GM23338 (cell line): ENCODE measurements at places on chromosomes 13 and 19.
A peak's percentile ranks its signal among the peaks of the same experiment; 100 is the strongest.

GRCh38 chr13:40272776-40273139 is 393.7 kb downstream of the FOXO1 start:
- no peak for DNase-seq

GRCh38 chr13:113862191-113862930 is 1.5 kb downstream of the GAS6 start:
- no peak for DNase-seq

GRCh38 chr19:51490676-51491075 is 10.9 kb downstream of the SIGLEC12 start:
- DNase-seq, result peak; percentile 64

- DNase-seq, result no peak
These were observed 42.5 kb downstream of the NFIX start for GRCh38 chr19:13037731-13038130.

DNA sequence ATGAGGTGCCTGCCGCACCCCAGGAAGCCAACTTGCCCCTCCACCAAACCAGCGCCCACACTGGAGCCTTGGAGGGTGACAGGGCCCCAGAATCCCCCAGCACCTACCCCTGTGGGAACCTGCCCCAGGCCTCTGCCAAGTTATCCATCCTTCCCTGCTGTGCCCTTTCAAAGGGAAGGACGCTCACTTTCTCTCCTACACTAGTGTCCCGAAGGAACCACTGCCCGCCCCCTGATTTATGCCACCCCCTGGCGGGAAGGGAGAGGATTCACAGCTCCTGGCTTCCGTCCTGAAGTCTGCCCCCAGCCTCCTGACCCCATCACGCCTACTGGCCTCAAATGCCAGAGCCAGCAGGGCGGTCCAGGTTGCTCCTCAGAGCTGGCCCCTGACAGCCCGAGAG is 1.4 kb downstream of the EVI5L start:
- peak; percentile 84 for DNase-seq

DNA sequence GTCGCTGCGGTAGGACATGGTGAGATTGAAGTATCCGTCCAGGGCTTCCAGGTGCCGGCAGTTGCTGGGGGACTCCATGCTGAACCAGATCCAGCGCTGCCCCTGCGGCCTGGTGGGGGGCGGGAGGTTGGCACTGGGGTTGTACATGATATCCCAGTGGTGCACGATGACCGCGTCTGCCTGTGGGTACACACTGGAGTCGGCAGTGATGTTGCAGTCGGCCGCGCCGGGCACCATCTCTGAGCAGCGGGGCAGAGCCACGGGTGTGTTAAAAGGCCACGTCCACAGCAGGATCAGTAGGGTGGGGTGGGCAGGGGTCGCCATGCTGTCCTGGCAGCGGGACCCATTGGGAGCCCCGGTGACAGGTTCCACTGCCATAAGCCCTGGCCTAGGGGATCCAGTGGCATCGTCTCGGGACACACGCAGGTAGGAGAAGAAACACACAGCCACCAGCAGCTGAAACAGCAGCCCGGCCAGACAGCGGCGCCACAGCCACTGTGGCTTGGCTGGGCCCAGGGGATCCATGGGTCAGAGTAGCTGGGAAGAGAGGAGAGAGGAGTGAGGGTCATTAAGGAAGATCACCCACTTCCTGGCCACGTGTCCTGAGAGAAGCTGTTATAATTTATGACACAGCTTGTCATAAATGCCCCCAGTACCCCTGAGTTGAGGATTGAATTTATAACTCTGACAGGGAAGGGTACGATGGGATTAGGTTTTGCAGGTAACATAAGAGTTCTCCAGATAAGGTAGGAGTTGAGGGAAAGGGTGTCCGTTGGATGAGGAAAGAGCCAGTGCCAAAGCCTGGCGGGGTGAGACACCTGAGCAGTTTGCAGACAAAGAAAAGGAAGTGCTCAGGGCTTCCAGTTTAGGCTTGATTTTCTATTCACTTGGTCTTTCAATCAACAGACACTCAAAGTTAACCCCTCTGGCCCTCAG is 2.9 kb downstream of the FUT5 start:
- no peak for DNase-seq

DNA sequence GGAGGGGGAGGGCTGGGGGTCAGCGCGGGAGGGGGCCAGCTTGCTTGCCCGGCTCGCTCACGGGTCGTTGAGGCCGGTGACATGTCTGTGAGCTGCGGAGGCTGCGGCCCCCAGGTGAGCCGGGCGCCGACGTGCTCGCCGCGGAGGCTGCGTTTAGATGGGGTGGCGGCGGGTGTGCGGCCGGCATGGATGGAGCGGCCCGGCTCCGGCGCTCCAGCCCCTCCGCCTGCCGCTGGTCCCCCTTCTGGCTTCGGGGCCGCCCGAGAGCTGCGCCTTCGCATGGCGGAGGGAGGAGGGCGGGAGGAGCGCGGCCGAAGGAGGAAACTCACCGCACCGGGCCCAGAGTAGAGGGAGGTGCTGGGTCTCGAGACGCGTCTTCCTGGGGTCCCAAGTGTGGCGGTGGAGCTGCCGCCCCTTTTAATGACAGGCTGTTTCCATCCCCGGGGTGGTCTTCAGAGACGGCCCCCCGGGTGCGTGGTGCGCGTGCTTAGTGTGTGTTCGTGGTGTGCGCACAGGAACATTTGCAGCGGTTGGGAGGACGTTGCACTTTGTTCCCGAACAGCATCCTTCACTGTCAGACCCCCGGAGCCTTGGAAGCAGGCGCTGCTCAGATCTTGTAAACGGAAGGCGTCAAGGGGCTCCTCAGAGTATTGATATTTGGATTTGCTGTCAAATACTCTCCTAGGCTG is at the start of gene AKAP11:
TSS of gene AKAP11 (plus strand) at position 38 of the 689 bp plus-strand sequence. CDS start 14,197 bp downstream, outside the sequence.
- peak; percentile 73 for DNase-seq

DNA sequence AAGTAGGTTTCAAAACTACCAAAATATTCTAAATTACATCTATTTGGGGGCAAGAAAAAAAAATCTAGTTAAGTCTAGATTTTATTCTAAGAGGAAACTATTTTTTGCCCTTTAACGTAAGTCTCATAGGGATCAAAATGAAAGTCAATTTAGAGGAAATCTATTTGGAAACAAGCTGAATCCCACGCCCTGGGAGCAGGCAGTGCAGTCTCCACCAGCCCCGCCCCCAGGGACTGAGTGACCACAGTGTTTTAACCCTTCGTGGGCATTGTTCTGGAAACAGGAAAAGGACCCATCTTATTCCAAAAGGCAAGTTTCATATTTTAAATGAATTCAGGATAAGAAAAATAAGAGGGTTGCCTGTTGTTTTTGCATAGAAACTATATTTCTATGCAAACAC is 209.7 kb downstream of the SPRY2 start:
- DNase-seq, result peak; percentile 60

GRCh38 chr13:106651442-106651841 is 83.5 kb upstream of the ARGLU1 start:
- no peak for DNase-seq

GRCh38 chr19:45529420-45529785 is 22.1 kb downstream of the VASP start:
- DNase-seq, result peak; percentile 38

- DNase-seq, result no peak
These were observed 130.7 kb upstream of the PEG3 start for GRCh38 chr19:56971230-56971629.

DNA sequence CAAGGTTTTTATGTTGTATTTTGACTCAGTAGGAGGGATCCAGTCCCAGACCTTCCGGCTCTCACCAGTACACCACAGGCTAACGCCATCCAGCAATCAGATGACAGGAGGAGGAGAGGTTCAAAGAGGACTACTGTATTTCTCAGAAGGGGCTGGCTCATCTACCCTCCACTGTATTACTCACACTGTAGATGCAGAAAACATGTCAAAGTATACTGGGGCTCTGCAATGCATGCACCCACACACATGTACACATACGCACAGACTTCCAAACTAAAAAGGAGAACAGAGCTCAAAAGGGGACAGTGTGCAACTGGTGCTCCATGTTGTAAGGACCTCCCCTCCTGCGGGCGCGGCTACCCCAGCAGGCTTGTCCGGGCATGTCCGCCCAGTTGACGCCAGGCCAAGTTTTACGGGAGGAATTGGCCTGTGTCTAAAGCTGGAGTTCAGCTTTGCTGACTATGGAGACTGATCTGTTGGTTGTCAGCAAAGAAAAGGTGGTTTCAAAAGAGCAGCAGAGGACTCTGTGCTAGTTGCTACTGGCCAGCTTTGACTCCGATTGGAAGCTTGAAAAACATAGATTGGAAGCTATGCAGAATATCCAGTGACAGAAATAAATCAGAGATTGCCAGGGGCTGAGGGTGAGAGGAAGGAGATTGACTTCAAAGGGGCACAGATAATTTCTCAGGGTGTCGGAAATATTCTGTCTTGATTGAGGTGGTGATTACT is 314.2 kb downstream of the DLEU7 start:
- no peak for DNase-seq

GRCh38 chr13:111017755-111018459 is 97.2 kb upstream of the ARHGEF7 start:
- no peak for DNase-seq

DNA sequence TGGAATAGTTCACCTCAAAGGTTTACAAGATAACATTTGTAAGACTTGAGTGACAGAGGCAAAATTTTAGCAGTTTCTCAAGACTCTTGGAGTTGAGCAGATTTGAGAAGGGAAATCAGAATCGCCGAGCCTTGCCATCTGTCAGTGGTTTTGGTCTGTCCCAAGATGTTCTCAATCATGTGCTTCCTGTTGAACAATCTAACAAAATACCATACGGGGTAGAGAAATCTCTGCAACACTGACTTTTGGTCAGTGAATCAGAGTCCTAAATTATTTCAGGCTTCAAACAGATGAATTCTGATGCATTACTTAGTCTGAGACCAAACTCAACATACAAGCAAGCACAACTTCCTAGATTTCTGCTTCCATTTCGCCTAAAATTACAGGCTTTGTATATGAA is 3.8 kb downstream of the KCTD12 start:
- no peak for DNase-seq

- peak; percentile 69 for DNase-seq
These were observed 826 bp upstream of the BSG start for GRCh38 chr19:571566-571974.

DNA sequence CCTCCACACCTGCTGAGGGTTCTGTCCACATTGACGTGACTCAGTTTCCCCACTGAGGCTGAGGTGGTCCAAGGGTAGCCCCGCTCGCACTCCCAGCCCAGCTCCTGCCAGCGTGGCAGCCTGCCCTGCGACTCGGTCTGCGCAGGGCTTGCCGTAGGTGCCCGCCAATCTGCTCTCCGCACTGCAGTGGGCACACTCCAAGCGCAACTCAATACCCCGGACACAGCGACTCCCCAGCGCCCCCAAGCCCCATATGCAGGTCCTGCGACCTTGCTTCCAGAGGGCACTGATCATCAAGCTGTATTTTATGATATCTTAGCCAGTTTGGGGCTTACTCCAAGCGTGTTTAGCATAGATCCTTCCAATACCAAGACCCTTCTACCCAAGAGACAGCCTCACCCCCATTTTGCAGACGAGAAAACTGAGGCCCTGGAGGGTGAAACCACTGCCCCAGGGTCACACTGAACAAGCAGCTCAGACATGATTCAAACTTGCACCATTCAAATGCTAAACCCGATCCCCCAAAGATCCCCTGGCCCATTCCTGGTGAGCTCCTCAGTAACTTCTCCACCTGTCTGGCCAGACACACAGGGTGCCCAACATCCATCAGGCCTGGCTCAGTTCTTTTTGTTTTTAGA is 13.5 kb downstream of the PTPRS start:
- peak; percentile 68 for DNase-seq

GRCh38 chr13:98984118-98984517 is 6.3 kb upstream of the DOCK9 start:
- no peak for DNase-seq

DNA sequence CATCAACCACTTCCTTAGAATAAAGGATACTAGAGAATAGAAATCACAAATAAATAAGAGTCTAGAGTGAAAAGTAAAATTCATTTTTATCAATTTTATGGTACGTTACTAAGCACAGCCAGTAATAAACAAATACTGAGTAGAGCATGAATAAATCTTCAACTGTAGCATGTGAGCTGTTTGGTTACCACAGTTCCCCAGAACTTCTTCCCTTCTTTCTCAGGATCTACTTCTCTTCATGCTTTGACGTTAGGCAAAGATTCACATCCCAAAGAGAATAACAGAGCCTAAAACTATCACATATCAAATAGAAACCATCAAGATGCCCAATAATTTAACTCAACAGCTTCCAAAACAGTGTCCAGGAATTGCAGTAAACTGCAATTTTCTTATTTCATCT is 7.4 kb downstream of the RUBCNL start:
- DNase-seq, result no peak

DNA sequence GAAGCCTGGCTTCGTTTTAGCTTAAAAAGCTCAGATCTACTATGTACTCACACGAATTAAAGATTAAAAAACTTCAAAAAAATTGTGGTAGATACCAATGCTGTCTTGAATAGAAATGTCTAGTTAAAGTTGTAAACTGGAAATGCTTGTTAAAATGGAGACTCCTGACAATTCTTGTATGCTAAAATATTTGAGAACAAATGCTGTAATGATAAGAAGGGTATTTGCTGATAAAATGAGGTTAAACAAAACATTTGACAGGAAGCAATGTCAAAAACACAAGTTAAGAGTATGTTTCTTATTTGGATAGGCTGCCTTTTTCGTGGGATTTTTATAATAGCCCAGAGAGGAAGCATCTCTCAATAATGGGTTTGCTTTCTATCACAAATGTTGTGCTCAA is 48.0 kb upstream of the POSTN start:
- DNase-seq, result no peak

DNA sequence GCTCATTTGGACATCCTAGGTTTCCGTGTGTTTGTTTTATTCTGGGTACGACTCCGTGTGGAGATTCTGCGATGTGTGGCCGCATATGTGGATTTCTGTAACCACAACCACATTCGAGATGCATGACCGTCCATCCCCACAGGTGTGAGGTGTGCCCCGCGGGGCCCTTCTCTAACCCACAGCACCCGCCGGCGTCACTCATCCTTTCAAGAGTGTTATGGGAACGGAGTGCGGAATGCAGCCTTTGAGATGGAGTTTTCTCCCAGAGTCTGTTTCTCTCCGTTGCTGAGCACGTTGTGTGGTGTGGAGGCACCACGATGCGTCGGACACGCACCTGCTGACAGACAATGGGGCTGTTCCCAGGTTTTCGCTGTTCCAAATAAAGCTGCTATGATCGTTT is 40.0 kb downstream of the C13orf46 start:
- no peak for DNase-seq

DNA sequence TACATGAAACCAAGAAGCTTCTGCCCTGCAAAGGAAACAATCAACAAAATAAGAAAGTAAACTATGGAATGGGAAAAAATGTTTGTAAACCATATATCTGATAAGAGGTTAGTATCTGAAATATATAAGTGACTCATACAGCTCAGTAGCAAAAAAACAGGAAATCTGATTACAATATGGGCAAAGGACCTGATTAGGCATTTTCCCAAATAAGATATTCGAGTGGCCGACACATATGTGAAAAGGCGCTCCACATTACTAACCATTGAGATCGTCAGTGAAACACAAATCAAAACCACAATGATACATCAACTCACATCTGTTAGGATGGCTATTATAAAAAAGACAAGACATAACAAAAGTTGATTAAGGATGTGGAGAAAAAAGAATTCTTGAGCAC is 2818.6 kb upstream of the PCDH20 start:
- no peak for DNase-seq

GRCh38 chr13:51945149-51945548 is 66.1 kb downstream of the ATP7B start:
- DNase-seq, result no peak

GRCh38 chr19:55097864-55098715 is 19.3 kb downstream of the PPP1R12C start:
- DNase-seq, result no peak
